Liver (tissue), 10 donors: ENCODE measurements at places on chromosomes 3 and 15.
A peak's percentile ranks its signal among the peaks of the same experiment; 100 is the strongest.

- DNase-seq, result no peak
These were observed 691 bp downstream of the SENP7 start for GRCh38 chr3:101512396-101512645.

GRCh38 chr3:111848283-111848682 lies 10.8 kb upstream of the PHLDB2 start:
- no peak for DNase-seq

DNA sequence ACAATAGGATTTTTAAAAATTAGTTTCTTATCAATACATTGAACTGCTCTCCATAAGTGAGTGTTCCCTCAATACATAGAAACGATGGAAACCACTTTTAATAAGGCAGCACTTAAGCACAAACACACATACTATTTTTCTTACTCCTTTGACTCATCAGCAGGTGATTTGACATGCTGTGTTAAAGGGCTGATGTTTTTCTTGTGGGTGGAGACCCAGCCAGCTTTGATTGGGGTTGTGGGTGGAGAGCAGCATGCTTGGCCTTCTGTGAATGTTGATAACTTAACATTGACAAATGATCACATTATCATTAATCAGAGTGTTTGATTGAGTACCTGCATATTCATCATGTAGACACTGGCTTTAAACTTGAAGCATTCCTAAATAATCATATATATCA lies 223.0 kb upstream of the DPH6 start:
- no peak for DNase-seq

DNA sequence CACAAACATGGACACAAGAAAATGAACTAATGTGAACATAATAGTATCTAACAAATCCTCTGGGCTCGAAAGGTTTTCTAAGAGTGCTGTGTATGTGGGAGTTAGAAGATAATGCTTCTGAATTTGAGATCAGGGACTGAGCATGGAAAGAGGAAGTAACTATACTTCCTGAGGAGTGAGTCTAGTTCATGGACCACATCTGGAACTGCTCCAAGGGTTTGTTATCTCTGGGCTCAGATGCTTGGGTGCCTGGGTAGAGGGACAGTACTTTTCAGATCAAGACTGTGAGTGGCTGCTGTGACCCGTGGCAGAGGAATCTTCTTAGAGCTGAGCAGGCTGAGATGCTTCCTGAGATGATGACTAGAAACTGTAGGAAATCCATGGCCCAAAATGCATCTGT lies 28.5 kb downstream of the TBC1D23 start:
- peak; percentile 52 for DNase-seq

- DNase-seq, result no peak
These were observed 97.2 kb downstream of the TBC1D5 start for GRCh38 chr3:17645074-17645698.

- no peak for DNase-seq
These were observed 13.9 kb downstream of the CCR5AS start for GRCh38 chr3:46393011-46393410.

DNA sequence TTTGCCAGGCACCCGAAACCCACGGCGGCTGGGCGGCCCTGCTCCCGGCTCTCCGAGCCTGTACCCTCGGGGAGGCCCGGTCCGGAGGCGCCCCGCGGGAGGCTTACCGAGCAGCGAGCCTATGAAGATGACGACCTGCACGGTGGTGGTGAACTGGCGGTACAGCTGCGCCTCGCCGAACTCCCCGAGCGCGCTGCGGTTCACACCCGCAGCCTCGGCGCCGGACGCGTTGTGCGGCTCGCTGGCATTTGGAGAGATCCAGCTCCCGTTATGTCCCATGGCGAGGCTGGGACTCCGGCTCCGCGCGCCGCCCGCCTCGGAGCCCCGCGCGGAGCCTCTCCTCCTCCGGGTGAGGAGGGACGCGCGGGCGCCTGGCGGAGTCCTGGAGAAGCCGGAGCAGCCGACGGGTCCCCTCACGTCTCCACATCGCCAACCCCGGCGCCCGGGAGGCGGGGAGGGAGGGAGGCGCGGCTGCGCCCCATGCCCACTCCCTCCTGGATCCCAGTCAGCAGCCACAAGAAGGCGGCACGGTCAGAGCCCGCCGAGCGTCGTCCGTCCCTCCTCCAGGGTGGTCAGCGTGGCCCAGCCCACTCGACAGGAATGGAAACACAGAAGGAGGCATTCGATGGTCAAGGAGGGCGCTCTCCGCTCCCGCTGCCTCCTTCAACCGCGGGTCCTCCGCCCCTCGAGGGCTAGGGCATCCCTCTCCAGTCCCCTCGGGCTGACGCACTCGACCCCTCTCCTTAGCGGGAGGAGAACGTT lies at the start of gene GPR176:
GPR176 (minus strand) TSS at position 519 of the 762 bp plus-strand sequence; CDS start at position 279, 240 bp downstream.
- peak; percentile 38 for DNase-seq

- no peak for DNase-seq
These were observed 109.7 kb downstream of the MFSD1 start for GRCh38 chr3:158911586-158911985.

DNA sequence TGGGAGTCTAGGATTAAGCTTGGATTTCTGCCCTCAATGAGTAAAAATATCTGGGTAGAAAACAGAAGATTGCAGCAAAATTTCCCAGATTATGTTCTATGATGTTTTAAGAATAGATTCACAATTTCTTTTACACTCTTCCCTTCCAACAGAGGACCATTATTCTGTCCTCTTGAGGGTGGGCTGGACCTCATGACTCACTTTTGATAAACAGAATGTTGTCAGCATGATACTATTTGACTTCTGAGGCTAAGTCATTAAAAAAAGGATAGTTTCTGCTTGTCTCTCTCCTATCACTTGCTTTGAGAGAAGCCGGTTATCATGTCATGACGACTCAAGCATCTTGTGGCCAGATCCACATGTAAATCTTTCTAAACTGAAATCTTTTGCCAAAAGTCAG lies 396.2 kb upstream of the CDIN1 start:
- DNase-seq, result no peak

DNA sequence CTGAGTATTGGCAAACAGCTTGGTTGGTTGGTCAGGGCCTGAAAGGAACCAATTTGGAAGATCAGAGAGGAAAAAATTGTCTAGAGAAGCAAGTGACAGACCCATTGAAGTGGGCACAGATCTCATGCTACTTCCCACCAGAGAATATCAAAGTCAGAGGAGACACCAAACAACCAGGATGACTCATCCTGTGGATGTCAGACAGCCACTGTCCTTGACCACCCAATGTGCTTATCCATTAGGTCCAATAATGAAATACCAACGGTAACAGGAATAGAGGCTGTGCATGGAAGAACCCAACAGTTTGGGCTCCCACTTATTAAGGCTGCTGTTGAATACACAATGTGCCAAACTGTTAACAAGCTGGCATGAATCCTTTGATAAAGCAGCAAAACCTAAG lies 323.1 kb upstream of the ATP11B start:
- DNase-seq, result no peak

GRCh38 chr15:92579931-92580470 lies 75.6 kb downstream of the FAM174B start:
- no peak for DNase-seq
